Left kidney (tissue), 8 donors: ENCODE measurements at places on chromosomes 3 and 15.

DNA sequence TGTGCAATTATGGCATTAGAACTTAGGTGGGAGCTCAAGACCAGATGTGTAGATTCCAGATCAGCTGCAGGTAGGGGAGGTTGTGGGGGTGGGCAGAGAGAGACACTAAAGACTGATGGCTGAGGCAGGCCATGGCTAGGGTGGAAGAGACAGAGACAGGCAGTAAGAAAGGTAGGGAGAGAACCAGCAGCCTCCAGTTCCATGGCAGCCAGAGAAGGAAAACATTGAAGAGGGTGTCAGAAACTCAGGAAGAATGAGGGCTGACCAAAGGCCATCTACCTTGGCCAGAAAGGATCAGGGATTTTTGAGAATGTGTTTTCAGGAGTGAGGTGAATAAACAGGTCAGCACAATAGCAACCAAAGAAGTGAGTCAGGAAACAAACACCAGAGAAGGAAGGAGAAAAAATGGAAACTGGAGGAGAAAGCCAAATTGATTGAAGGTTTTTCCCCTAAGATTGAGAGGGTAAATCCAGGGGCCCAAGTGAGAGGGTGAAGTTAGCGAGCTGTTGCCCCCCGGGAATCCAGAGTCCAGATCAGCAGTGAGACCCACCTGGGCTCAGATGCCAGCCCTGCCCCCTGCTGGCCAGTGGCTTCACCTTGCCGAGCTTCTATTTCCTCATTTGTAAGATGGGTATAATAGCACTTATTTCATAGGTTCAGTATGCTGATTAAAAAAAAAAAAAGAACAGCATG lies 41.0 kb downstream of the ABHD2 start:
- no peak for DNase-seq

DNA sequence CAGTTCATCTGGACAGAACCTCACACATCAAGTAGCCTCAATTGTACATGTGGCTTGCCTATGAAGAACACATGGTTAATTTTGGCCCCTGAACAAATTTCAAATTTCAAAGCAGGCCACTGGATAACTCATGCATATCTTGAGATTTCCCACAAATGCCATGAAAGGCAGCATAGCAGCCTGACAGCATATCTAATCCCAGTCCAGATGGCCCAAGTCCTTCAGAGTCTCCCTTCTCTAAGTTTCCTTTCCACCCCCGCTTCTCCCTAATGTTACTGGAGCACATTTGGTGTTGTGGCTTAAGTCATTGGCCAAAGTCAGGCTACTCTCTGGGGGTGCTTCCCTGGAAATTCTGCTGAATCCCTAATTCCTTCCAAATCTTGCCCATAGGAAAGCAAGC lies 53.8 kb upstream of the COL6A6 start:
- no peak for DNase-seq

GRCh38 chr3:58683466-58683865 lies 16.9 kb upstream of the FAM3D start:
- DNase-seq: no peak

GRCh38 chr3:8255725-8256124 lies 245.9 kb upstream of the LMCD1 start:
- no peak for DNase-seq

GRCh38 chr15:52635908-52636307 lies 43.3 kb downstream of the ATOSA start:
- no peak for DNase-seq

DNA sequence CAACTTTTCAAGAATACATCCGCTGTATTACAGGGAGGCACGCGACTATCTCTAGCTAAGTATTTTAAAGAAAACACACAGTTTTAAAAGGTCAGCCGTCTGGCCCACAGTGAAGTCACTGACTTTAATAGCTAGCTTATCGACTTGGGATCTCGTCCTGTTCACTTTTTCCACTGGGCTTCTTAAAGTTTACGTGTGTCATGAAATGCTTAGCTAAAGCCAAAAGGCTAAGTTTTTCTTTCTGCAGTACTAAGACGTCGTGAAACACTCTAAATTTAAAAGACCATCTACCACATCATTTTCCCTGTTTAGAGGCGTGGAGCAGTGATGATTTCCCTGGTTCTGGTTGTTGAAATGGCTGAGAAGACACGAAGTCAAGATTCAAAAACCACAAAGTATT lies 27.1 kb downstream of the LRIG1 start:
- DNase-seq: no peak

DNA sequence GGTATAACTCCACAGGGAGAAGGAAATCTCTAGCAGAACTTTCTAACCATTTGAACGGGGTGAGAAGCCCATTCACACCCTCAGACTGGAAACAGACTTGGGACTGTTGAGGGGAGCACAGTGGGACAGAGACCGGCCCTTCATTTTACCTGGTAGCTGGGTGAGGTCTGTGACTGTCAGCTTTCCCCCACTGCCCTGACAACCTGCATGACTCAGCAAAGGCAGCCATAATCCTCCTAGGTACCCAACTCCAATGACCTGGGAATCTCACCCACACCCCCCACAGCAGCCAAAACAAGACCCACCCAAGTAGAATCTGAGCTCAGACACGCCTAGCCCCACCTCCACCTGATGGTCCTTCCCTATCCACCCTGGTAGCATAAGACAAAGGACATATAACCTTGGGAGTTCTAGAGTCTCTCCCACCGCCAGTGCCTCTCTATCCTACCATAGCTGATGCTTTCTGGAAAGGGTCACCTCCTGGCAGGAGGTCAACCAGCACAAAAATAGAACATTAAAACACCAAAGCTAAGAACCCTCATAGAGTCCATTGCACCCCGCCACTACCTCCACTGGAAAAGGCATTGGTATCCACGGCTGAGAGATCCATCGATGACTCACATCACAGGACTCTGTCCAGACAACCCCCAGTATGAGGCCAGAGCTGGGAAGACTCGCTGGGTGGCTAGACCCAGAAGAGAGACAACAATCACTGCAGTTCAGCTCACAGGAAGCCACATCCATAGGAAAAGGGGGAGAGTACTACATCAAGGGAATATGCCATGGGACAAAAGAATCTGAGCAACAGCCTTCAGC lies 28.0 kb downstream of the SENP7 start:
- no peak for DNase-seq

- DNase-seq: no peak
Measured at GRCh38 chr3:13785351-13785750, 94.5 kb downstream of the WNT7A start.

GRCh38 chr3:64384561-64384960 lies 159.3 kb upstream of the PRICKLE2 start:
- DNase-seq: no peak

- DNase-seq: no peak
Measured at GRCh38 chr3:148066802-148067201, 630.9 kb upstream of the AGTR1 start.
